GM12864 (cell line): ENCODE measurements at places on chromosomes 7 and 10.
A peak's percentile ranks its signal among the peaks of the same experiment; 100 is the strongest.

DNA sequence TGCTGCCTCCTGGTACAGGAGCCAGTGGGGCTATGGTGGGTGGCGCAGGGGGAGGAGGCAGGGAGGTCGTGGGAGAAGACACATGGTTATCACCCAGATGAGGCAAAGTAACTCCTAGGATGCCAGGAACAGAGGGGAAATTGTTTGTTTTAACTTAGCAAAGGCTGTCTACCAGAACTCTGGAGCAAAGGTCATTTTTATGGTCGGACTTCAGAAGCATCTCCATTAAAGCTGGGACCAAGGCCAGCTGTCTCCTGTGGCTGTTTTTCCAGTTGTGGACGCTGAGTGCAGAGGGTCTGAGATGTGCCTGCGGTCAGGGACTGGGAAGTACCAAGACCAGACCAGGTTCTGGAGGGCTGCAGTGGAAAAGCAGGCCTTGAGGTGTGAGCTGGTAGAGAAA, 525.9 kb upstream of the FOXK1 start:
- DNase-seq: no peak

GRCh38 chr7:125046767-125047166, 117.1 kb upstream of the POT1 start:
- DNase-seq: no peak

DNA sequence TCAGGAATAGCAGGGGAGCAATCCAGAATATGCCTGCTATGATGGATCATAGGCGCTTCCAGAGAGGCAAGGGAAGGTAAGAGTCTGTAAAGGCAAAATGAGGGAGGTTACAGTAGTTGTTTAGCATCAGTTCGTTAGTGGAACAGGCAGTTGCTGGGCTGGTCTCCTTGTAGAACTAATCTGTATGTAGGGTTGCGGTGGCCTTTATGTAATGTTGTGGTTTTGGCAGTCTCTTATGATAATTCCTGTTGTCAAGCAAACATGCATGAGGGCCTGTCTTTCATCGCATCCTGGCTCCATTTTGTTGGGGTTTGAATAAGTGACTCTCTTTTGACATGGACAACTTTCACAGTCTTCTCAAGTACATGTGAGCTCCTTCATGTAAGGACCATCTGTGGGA, 427.8 kb upstream of the LRGUK start:
- DNase-seq: no peak

- no peak for DNase-seq
These were observed 54.1 kb downstream of the CYTH3 start for GRCh38 chr7:6218329-6218728.

DNA sequence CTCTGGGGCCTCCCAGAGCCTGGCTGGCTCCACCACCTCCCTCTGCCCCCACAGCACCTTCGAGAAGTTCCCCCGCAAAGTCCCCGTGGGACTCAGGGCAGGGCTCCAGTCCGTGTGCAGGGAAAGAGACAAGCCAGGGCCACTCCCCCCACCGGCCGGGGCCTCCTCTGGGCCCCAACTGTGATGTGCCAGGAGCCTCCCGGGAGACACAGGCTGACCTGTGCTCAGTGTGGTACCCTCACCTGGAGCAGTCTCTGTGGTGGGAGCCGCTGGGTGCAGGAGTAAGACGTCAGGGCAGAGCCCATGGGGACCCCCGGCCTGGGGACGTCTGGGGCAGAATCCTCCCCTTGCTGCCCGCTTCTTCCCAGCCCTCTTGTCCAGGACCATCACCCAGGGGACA, 1.5 kb upstream of the ADGRA1 start:
- DNase-seq: no peak

- DNase-seq: no peak
These were observed 12.8 kb downstream of the CNNM1 start for GRCh38 chr10:99341860-99342490.

DNA sequence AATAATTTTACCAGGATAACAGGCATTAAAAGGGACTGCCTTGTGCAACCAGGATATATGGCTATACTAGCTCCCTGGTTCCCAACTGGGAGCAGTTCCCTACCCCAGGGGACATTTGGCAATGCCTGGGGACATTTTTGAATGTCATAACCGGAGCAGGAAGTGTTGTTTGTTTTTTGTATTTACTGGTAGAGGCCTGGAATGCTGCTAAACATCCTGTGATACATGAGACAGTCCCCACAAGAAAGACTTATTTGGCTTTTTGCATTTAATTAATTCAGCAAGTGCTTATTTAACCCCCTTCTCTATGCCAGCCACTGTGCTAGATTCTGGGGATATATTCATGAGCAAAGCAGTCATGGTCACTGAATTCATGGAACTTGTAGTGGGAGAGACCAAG, 181.2 kb downstream of the BBS9 start:
- DNase-seq: no peak

- peak; percentile 53 for DNase-seq
These were observed 714 bp upstream of the KCND2 start for GRCh38 chr7:120272261-120272660.

DNA sequence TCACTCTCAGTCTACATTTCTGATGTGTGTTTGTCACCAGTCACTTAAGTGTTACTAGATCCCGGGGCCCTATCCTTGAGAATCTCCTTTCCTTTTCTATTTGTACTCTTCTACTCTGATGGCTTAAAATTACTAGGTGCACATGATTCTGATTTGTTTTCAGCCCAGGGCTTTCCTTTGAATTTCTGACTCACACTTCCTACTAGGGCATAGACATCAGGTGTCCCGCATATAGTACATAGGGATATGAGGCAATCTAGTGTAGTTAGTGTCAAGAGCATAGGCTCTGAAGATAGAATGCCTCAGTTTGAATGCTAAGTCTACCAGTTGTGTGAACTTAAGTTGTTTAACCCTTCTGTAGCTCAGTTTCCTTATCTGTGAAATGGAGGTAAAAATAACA, 49.4 kb upstream of the LRRN3 start:
- DNase-seq: no peak

GRCh38 chr7:7324698-7325097, 142.4 kb downstream of the C1GALT1 start:
- DNase-seq: no peak

DNA sequence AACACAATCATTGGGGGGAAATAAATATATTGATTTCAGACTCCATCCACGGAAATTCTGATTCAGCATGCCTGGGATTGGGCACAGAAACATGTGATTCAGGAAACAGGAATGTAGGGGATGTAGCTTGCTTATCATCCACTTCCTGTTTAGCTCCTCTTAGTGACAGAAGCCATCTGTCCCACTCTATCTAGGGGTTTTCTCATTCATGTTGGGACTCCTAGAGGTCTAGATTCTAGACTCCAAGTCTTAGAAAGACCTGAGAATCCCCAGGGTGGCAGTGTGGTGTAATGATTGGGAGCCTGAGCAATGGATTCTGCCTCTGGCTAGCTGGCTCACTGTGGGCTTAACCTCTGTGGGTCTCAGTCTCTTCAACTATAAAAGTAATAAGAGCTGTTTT, 67.9 kb downstream of the CDK1 start:
- no peak for DNase-seq

GRCh38 chr7:108027239-108027638, 24.3 kb upstream of the LAMB1 start:
- DNase-seq: no peak

DNA sequence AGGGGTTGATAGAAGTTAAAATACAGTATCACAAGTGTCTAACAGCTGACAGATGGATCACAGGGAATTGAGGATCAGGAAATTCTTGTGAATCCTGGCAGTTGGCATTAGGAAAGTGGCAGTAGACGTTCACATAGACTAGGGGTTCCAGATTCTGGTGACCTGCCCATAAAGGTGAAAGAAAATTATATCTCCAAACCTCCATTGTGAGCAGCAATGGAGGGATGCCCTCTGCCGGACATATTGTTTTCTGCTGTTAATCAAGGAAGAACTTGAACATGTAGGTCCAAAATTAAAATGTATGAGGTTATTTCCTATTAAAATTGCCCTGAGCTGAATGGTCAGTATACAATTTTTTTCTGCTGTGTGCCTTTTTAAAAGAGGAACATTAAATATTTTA, 5.1 kb downstream of the NME8 start:
- DNase-seq: no peak

- no peak for DNase-seq
These were observed 68.5 kb downstream of the MICU1 start for GRCh38 chr10:72557362-72557761.

GRCh38 chr10:102435529-102436233, 3.3 kb upstream of the CUEDC2 start:
- no peak for DNase-seq

DNA sequence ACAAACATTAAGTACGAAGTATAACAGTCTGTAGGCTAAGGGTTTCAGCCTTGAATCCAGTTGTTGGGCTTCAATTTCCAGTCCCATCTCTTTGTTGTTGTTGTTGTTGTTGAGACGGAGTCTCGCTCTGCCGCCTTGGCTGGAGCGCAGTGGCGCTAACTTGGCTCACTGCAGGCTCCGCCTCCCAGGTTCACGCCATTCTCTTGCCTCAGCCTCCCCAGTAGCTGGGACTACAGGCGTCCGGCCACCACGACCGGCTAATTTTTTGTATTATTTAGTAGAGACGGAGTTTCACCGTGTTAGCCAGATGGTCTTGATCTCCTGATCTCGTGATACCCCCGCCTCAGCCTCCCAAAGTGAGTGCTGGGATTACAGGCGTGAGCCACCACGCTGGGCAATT, 464.9 kb downstream of the ANKRD7 start:
- no peak for DNase-seq

DNA sequence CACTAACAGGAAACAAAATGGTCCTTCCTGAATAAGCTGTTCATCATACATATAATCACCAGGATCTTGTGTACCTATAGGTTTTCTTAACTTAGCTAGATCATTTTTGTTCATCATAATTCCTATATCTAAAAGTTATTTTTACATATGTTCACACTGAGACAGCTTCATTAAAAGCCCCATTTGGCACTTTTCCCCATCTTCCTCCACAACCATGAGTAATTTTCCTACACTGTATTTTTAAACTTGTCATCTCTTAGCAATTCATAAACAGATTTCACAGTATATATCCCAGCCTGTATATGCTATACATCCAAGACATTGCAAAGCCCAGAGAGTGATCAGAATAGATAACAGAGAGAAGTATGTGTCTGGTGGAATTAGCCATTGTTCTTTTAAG, 28.3 kb downstream of the ZNF365 start:
- no peak for DNase-seq

DNA sequence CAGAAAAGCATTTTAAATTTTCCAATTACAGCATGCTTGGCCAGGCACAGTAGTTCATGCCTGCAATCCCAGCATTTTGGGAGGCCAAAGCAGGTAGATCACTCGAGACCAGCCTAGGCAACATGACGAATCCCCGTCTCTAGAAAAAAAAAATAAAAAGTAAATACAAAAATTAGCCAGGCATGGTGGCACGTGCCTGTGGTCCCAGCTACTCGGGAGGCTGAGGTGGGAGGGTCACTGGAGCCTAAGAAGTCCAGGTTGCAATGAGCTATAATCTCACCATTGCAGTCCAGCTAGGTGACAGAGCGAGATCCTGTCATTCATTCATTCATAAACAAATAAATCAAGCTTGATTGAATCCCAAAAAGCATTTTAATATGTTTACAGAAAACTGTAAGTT, 234.9 kb downstream of the PARD3 start:
- DNase-seq: no peak

DNA sequence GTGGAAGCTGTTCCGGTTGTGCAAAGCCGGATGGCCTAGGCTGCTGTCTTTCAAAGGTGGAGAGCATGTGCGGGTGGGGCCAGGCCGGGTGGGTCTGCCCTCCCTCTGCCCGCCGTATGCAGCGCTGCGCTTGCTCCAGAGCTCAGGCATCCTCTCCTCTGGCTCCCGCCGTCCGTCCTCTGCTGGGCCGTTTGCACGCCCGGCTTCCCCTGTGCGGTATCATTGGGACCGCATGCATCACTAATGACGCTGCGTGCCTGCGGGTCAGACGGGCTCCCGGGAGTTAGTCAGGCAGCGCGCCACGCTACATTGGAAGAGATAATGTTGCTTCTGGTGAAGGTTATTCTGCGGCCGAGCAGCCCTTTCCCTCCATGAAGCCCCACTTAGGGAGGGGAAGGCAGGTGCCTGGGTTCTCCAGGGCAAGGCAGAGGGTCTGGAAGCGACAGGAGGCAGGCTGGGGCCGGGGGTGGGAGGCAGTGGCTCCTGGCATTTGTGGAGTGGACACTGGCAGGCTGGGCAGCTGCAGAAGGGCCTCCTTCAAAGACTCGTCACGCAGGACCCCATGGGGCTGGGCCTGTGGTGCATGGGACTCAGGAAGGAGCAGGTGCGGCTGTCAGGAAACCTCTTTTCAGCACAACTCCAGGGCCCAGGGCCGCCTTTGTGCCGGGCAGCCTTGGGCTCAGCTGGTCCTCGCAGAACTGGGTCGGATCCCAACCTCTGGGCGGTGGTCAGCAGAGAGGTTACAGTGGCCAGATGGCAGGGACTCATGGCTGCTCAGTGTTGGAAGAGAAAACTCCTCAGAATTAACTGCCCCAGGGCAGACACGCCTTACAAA, 318.5 kb downstream of the WDR37 start:
- no peak for DNase-seq

DNA sequence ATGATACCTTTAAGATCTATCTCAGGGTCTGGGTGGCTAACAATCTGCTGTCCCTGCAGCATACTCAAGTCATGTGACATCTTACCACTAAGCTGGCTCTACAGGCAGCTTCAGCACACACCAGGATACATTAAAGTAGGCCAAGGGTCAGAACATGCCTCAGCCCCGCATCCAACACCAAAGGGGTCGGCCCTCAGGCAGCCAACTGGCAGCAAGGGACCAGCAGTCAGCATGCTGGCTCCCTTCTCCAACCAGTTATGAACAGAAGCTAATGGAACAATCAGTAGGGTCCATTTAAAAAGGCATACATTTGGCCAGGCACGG, 37.1 kb downstream of the FAM53B start:
- no peak for DNase-seq

- DNase-seq: no peak
These were observed 345.6 kb downstream of the MDFIC start for GRCh38 chr7:115267503-115267902.

DNA sequence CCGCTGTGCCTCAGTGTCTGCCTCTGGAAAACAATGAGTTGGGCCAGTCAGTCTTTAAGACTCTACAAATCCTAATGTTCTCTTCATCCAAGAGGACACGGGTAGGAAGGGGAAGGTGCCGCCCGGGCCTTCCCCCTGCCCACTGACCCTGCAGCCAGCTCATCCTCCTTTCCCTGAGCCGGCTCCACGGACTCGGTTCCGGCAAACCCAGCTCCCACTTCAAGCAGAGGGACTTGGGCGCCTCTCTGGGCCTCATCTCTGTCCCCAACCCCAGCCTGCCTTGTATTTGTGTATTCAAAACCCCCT, 95.6 kb downstream of the C10orf105 start:
- DNase-seq: no peak

- no peak for DNase-seq
These were observed 3.2 kb downstream of the TSPAN33 start for GRCh38 chr7:129147731-129148130.

DNA sequence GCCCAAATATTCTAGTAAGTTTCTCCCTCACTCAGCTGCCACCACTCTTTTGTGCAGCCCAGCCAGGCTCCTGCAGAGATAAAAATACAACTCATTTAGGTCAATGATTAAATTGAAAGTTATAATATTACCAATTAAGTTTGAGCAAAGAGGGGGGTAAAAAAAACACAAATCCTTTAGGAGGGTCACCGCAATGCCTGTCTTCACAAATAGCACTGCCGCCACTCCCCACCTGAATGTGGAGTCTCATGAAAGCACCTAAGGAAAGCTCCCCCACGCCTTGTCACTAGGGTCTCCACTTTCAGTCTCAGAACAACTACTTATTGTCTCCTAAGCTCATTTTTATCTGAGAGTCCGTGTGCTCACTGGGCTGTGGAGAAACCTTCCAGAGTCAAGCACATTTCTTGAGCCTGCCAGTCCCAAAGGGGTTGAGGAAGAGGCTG, 148.7 kb downstream of the FGFR2 start:
- DNase-seq: no peak

GRCh38 chr10:103677486-103678177, 177.7 kb downstream of the SH3PXD2A start:
- DNase-seq: no peak
